ENCODE measurements at places on chromosomes 3 and 15. TPM values are rescaled to one million over a fixed set of nuclear protein-coding genes. Genes with fewer than 3 reads are reported as not detected.

GOLGA8J gene
- total RNA-seq: not detected

XYLB gene
- 2.4 TPM for total RNA-seq

MUC20 gene
- total RNA-seq: 1.1 TPM

CTXN2 gene
- total RNA-seq: not detected

PIERCE2 gene
- 2.2 TPM for total RNA-seq

GOLGA8H gene
- under 0.01 TPM for total RNA-seq

CD80 gene
- 0.39 TPM for total RNA-seq

C2CD4A gene
- 0.11 TPM for total RNA-seq

GHSR gene
- not detected for total RNA-seq

ETV5 gene
- total RNA-seq: 6.6 TPM

IQCB1 gene
- total RNA-seq: 14.3 TPM

ACTRT3 gene
- total RNA-seq: 6.2 TPM

TRPM1 gene
- not detected for total RNA-seq

ZNF35 gene
- 15.1 TPM for total RNA-seq

ANKUB1 gene
- not detected for total RNA-seq

PLSCR5 gene
- 98.5 TPM for total RNA-seq

CYP8B1 gene
- not detected for total RNA-seq

UCN2 gene
- 61.6 TPM for total RNA-seq

PLEKHO2 gene
- 22.3 TPM for total RNA-seq

ARHGAP11A gene
- 3.9 TPM for total RNA-seq

SCAMP5 gene
- 0.39 TPM for total RNA-seq

TNIK gene
- total RNA-seq: 6.3 TPM

IL16 gene
- total RNA-seq: 0.43 TPM

TM4SF1 gene
- 1.8 TPM for total RNA-seq

GPR15 gene
- total RNA-seq: not detected

SEMA3G gene
- not detected for total RNA-seq

FBXW12 gene
- not detected for total RNA-seq

SPTBN5 gene
- 3.9 TPM for total RNA-seq

MSL2 gene
- 24.4 TPM for total RNA-seq

SYNM gene
- 0.39 TPM for total RNA-seq
